AG10803 (cell line): ENCODE measurements at places on chromosomes 5 and 9.

- no peak for DNase-seq
These were observed 92.5 kb downstream of the IRX2 start for GRCh38 chr5:2658881-2659470.

- peak; percentile 15 for DNase-seq
These were observed 39.1 kb upstream of the C5orf63 start for GRCh38 chr5:127112347-127112864.

DNA sequence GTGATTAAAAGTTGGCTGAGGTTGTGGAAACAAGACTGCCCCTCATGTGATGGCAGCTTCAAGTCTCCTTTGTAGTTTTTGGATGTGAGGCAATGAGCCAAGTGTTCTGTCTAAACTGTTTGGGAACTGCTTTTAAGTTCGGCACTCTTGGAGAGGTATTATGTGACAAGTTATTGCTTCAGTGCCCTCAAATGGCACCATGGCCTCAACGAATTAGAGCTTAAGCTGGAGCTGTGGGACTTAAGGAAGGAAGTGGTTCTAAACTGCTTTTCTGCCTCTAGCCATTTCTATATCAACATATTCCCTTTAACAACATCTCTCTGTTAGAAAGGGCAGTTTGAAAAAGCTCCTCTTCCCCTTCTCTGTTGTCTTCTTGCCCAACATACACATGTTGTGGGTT, 227.7 kb downstream of the RFK start:
- no peak for DNase-seq

DNA sequence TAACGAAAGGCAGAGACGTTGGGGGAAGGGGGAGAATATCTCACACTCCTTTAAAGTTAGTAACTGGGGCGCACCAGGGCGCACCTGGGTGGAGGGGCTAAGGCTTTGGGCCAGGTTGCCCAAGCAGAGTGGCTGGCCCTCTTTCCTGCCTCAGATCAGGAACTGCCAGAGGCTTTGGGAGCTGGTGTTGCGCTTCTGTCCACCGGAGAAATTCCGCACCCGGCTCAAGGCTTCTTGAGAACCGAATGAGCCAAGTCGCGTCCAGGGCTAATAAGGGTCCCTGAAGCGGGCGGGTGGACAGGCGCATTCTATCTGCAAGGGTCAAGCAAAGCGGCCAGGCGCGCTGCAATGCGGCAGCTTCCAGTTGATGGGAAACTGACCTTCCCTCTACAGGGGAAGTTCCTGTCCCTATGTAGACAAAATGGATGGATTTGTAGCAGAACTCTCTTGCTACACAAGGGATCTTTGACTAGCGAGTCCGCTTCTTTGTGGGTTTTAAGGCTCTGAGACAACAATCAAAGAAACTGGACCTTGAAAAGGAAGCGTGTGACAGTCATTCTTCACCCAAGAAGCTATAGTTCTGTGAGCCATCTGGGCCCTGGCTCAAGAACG, 5.5 kb downstream of the PAX5 start:
- DNase-seq: no peak

DNA sequence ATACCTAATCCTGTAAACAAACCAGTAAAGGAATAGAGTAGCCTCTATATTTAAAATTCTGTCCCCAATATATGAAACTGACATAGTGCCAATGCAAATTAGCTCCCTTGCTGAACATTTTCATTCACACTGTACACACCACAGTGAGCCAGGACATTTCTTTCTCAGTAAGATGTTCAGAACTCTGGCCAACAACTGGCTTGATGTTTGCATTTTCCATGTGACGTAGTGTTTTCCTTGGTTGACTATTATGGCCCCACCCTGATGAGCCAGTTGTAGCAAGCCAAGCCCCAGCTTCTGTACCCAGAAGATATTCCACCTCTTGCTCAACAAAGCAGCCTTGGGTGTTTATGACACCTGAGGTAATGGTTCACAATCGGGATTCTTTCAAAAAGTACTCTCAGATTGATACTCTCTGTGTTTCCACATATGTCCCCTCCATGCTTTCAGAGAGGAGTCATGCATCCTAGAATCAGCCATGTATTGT, 17.7 kb upstream of the ANXA1 start:
- DNase-seq: no peak

DNA sequence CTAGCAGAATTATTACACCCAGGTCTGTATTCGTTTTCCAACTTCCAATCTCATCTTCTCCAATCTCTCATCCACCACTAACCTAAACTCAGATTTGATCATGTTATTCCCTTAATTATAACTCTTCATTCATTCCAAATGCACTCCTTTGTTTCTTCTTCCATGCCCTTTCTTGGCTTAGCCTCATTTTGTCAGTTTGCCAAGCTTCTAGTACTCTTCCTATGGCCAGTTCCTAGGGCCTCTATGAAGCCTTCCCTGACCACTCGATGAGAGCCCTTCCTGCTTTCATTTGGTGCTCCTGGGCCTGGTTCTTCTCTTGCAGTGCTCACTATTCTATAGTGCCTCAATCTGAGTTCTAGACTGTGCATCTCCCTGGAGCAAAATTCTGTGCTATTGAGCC, 5.8 kb downstream of the FAM219A start:
- DNase-seq: no peak

GRCh38 chr5:77292026-77292757, 81.7 kb downstream of the PDE8B start:
- DNase-seq: peak; percentile 84

DNA sequence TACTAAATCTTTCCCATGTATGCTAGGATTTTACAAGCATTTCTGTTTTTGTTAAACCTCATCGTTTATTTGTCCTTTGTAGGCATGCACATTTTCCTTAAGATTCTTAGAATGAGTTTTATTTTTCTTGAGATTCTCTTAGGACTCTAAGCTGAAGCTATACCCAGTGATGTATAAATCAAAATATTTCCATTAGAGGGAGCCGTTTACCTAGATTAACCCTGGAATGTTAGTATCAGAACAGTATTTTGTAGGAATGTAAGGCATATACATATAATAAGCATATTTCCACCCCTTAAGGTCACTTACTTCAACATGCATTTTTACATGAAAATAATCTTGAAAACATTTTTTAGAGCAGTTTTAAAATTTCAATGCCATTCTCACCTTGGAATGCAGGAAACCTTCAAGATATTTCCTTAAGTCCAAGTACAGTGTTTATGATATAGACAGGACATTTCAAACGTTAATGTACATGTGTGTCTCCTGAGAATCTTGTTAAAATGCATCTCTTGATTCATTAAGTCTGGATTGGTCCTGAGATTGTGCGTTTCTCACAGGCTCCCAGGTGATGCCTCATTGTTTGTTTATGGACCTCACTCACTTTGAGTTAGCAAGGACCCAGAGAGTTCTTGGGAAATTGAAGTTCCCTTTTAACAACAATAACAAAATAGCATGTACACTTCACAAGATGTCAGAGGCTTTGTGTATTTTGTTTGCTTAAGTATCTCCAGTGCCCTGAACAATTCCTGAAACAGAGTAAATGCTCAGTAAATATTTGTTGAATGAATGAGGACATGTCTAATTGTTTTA, 34.9 kb upstream of the FCHO2 start:
- peak; percentile 26 for DNase-seq

GRCh38 chr5:93601802-93602155, 18.8 kb downstream of the NR2F1 start:
- DNase-seq: no peak

GRCh38 chr5:142293486-142293885, 31.3 kb downstream of the SPRY4 start:
- no peak for DNase-seq

DNA sequence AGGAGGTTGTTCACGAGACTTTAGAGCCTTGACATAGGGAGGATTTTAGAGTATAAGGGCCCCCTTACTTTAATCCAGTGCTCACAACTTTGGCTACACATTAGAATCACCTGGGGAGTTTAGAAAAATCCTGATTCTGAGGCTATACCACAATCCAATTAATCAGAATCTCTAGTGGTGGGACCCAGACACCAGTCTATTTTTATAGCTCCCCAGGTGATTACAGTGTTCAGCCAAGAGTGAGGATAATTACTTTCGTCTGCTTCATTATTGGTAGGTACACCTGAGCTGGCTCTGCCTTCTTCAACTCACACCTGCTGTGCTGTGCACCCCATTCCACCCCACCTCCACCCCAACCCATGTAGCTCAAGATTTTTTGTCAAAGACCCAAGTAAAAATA, 141.3 kb upstream of the EPB41L4A start:
- no peak for DNase-seq

DNA sequence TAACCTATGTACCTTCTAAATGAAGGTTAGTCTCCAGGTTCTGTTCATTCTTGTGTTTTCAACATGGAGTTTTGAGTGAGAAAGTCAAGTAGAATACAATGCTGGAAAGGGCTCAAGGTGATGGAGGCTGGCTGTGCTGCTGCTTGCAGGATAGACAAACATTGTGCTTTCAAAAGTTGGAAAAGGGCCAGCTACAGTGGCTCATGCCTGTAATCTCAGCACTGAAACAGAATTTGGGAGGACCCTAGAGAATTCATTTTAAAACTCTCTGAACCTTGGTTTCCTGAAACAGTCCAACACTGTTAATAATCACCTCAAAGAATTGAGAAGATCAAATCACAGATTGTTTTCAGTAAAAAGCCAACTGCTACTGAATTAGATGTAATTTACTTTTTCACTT, 15.4 kb upstream of the IARS1 start:
- no peak for DNase-seq

DNA sequence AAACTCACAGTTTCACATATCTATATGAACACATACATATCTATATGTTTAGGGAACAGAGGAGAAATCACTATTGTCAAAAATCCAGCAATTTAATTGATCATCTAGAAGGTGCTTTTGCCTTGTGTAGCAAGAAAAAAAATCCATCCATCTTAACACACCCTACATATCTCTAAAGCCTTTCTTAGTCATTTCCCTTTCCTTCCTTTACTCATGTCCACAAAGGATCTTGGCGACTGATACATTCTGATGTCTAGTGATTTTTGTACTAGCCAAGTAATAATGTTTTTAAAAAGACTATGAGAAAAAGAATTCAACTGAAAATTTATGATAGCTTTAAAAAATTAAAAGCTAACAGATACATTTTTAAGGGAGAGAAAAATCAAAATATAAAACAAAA, 22.5 kb downstream of the ZDHHC21 start:
- DNase-seq: no peak

DNA sequence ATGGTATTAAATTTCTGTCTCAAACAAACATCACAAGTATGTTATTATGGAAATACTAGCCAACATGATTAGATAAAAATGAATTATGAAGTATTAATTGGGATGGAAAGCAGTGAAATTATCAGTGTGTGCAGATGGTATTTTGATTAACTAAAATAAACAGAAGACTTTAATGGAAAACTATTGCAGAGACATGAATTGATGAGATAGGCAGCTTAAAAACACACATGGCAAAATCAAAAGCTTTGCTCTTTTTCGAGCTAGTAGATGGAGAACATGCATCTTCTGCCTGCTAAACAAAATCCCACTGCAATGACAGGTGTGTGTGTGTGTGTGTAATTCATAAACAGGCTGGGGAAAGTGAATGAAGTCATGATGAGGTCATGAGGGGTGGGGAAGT, 426.2 kb downstream of the MTRR start:
- DNase-seq: no peak

- DNase-seq: peak; percentile 49
These were observed 6.9 kb upstream of the NDUFB6 start for GRCh38 chr9:32579706-32580331.

DNA sequence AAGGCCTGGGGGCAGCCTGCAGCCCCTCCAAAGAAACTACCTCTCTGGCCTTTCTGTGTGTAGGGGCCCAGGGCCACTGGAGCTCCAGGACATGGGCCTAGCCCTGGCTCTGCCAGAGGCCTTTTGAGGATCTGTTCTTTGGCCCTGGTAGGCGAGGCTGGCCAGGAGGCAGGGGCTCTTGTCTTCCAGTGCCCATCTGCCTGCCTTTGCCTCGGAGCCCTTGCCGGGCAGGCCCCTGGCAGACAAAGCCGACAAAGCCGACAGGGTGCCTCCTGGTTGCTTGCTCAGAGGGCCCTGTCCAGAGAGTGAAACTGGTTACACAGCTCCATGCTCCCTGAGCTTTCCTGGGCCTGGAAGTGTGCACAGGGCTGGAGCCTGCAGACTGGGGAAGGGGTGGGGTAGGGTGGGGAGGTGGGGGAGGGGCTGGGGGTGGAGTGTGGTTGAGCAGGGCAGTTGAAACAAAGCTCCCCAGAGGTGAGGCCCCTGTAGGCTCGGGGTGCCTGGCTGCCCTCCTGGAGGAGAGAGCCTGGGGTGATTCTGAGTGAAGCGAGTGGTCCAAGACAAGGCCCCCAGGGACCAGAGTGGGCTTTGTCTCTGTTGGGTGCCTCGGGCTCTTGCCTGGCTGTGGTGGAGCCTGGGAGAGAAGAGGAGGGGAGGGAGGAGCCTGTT, 29.3 kb downstream of the PTPA start:
- DNase-seq: peak; percentile 54

DNA sequence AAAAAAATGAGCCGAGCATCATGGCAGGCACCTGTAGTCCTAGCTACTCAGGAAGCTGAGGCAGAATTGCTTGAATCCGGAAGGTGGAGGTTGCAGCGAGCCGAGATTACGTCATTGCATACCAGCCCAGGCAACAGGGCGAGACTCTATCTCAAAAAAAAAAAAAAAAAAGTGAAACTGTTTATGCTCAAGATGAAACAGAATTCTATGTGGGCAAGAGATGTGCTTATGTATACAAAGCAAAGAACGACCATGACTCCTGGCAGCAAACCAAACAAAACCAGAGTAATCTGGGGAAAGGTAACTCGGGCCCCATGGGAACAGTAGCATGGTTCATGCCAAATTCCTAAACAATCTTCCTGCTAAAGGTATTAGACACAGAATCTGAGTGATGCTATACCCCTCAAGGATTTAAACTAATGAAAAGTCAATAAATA, 32.6 kb upstream of the PLAC8L1 start:
- no peak for DNase-seq

GRCh38 chr9:21119093-21119770, 22.4 kb downstream of the IFNW1 start:
- DNase-seq: no peak

DNA sequence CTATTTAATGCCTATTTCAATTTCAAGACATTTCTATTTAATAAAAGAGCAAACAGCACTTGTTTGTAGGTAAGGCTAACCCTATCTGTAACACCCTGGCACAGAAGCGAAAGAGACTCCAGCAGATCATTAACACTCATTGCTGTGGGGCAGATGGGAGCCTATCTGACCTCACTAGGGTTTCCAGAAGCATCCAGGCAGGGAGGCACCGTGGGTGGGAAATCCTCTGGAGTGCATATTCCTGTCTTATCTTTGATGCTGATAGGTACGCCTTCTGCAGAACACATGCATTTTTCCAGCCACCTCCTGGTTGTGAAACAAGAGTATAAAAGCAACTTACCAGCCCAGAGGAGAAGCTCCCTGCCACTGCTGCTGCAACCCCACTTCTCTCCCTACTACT, 233.7 kb downstream of the GLIS3 start:
- DNase-seq: no peak

DNA sequence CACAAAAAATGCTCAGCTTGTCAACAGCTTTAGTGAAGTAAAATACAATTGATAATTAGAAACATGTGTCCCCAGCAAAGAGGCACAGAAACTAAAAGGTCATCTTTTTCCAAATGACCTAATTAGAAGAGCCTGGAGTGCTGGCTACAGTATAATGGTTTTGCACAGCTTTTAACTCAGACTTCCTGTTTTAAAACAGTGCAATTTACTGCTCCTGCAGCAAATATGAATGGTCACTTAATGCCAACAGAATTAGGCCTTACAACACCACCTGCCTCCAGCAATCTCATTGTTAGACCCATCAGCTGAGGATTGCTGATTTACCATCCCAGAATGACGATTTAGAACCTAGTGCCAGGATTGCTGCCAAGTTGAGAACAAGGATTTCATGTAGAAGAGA, 239.3 kb downstream of the CETN3 start:
- DNase-seq: peak; percentile 24
